ENCODE measurements at places on chromosomes 7 and 10.

DNA sequence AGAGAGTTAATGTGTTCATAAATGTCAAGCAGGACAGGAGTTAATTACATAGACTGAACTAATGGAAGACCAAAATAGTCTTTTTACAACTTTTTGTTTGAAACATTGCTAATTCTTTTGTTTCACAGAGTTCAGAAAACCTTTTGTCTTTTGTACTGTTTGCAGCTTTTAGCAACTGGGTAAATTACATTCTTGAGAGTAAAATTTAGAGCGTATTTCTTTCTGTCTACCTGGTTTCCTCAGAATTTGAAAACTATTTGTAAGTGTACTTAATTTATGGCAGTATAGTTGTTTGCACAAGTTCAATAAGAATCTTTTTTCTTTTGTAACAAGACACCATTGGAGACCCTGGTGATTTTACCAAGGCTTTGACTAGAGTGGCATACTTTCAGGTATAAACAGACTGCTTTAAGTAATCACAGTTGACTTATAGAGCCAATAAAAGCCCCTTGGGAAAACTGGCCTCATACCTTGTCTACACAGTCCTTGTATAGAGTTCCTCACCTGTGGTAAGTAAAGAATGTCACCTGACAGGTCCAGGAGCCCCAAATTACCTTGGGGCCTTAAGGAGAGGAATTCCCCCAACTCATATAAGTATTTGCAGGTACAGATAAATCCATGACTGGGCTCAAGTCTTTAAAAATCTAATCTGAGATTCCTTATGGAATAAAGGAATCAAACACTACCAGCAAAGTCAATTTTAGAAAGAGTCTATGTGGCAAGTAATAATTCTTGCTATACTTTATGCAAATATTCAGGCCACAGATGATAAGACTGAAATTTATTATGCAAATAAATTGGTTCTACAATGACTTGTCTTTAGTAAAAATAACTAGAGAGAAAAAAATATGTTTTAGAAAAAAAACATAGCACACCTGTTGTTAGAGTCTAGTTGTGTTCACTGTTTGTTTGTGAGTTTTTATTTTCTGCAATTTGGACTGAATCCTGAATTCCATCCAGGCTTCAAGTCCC is 23.6 kb upstream of the CREB3L2 start:
- no peak for DNase-seq

GRCh38 chr10:19961076-19962053 is 145.1 kb downstream of the PLXDC2 start:
- no peak for DNase-seq

DNA sequence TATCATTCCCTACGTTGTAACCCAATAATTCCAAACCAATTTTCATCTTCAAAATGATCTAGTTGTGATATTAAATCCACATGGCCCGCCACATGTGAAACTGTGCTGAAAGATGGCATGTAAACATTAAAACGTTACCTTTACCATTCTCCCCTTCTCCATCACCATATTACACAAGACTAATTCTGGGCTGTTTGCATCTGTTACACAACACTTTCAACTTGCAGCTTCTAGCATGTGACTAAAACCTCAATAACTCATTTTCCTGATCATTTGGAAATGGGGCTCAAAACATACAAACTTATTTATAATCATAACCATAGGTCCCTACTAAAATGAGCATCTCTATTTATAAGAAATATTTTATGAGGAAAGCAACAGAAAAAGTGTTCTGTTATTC is 4.7 kb downstream of the MTERF1 start:
- DNase-seq = no peak

GRCh38 chr7:48387932-48388331 is 216.7 kb downstream of the ABCA13 start:
- no peak for DNase-seq

GRCh38 chr10:3897156-3897555 is 112.1 kb upstream of the KLF6 start:
- no peak for DNase-seq

DNA sequence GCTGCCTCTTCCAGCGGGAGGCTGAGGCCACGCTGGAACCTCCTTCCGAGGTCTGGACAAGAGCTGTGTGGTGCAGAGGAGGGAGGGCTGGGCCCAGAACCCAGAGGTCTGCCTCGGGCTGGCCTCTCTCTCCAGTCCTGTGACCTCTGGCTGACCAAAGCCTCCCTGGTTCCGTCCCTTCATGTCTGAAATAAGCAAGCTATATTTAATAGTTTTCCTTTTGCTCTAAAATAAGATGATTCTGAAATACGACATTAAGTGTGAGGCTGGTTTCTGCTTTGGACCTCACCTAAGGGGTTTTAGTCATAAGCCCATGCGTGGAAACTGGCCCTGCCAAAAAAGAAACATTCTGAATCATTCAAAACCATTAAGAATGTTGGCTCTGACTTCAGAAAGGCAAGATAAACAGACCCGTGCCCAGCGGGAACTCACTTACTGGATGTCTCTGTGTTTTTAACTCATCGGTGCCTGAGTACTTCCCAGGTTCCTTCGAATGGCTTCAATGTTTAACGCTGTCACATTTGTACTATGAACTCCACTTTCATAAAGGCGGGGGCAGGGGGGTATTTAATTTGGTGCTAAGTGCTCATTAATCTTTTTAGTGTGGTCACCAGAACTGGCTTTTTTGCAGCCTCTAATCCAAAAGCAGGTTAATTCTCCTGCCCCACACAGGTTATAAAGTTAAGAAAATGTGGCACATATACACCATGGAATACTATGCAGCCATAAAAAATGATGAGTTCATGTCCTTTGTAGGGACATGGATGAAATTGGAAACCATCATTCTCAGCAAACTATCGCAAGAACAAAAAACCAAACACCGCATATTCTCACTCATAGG is 157.5 kb upstream of the KLF14 start:
- no peak for DNase-seq

DNA sequence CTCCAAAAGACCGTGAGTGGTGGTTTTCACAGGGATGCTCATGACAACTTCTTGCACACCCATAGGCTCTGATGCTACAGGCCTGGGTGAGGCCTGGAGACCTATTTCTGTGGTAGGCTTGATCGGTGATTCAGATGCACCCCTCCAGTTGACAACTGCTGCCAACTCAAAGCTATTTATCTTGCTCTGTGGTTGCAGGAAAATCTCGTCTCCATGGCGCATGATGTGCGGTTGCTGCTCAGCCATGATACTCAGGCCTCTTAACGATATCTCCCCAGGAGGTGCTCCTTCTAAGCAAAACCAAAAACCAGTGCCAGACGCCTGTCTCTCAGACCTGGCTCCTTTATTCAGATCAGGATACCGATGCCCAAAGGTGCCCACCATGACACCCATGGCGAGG is 31.4 kb downstream of the C10orf90 start:
- DNase-seq = no peak

DNA sequence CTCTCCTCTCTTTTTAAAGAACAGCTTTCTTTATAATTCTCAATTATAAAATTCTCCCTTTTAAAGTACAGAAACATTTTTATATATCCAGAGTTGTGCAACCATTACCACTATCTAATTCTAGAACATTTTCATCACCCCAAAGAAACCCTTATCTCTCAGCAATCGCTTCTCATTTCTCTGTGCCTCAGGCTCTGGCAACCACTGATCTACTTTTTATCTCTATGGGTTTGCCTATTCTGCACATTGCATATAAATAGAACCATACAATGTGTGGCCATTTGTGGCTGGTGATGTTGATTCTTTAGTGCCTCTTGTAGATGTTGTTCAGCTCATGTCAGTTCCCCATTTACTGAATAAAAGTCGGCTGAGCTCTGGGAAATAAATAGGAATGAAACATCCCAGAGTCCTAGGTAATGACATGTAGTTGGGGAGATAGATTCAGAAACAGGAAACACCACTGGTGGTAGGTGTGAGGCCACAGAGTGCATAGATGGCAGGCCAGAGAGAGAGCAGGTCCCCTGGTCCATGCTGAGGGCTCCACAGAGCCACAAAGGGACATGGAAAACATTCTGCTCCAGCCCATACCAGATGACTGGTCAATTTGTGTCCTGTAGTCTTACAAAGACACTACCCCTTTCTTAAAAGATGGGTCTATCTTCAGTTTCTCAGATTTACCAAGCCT is 126.5 kb downstream of the PLPP4 start:
- DNase-seq = no peak

- DNase-seq = no peak
Observed at GRCh38 chr7:134836447-134836846, 57.0 kb downstream of the CALD1 start.

DNA sequence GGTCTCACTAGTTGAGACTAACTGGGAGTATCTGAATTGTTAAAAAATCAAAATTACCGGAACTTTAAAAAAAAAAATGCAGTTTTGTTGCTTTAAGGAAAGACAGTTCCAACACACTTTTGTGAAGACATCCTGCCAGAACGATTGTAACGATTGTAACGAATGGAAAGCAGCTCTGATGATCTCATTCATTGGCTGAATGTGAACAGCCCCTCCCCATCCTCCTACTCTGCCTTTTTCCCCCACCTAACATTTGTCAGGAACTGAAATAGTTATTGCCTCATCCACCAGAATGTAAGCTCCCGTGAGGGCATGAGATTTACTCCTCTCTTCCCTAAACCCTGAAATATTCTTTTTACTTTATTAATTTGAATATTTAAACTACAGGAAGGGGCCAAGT is 23.1 kb upstream of the ZC3HAV1L start:
- DNase-seq = no peak

GRCh38 chr10:2748287-2748686 is 319.1 kb upstream of the PFKP start:
- DNase-seq = no peak

- DNase-seq = no peak
Observed at GRCh38 chr10:21194510-21194993, 297.4 kb upstream of the NEBL start.

DNA sequence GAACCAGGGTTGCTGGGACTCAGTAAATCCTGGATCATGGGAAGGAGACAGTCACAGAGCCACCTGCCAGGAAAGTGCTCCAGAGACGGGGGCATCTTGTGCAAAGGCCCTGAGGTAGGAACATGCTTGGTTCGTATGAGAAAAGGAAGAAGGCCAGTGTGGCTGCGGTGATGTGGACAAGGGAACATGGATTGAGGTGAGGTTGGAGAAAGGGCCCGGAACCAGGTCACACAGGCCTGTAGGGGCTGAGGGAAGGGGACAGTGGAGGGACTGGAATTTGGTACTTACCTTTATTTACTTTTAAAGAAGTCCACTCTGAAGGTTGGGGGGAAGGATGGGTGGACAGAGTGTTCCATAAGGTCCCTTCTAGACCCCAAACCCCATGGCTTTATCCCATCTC is 32.9 kb upstream of the CXCL12 start:
- DNase-seq = no peak

All from stimulated activated CD4-positive, alpha-beta T cell treated with anti-CD3 and anti-CD28 coated beads, Interleukin-12 subunit alpha, Interleukin-12 subunit beta, amount 100 ng/mL, for 24 hours (primary cell).